Body of pancreas (tissue), 4 donors: ENCODE measurements at places on chromosomes 4 and X. TPM values are rescaled to one million over a fixed set of nuclear protein-coding genes. Genes with fewer than 3 reads are reported as not detected.

GRCh38 chr4:123349421-123350190 is 47.0 kb upstream of the SPRY1 start:
- no peak for DNase-seq
- H3K4me1 ChIP-seq, result peaks cover 12% of the 10 kb centered on the region
- H3K27ac ChIP-seq, result no peak overlapping the region
- no peaks in the 10 kb centered on the region for H3K36me3 ChIP-seq

DNA sequence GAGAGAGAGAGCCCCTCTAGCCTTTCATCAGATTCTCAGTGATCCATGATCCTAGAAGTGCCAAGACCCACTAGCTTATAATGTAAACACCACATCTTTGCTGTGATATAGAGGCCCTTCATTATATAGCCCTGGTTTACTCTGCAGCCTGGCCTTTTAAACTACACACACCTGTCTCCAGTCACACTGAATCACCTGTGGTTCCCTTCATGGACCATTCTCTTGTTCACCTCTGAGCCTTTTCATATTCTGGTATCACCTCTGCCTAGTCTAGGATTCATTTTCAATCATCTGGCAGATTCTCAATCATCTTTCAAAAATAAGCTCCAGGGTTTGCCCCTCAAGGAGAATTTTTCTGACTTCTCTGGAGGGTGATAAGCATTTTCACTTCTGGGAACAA is 50.0 kb upstream of the CD40LG start:
- H3K4me1 ChIP-seq, result no peaks in the 10 kb centered on the region
- H3K36me3 ChIP-seq, result no peaks in the 10 kb centered on the region
- H3K27ac ChIP-seq, result no peak overlapping the region
- H3K4me3 ChIP-seq, result no peak overlapping the region
- H3K27me3 ChIP-seq, result no peaks in the 10 kb centered on the region

Gene RAP2C
- 7.8 TPM for total RNA-seq

Gene GPRIN3
- 5.3 TPM for total RNA-seq

Gene PAGE2B
- not detected for total RNA-seq

- no peak overlapping the region for H3K27ac ChIP-seq
- no peak for DNase-seq
- H3K4me3 ChIP-seq, result no peak overlapping the region
- H3K36me3 ChIP-seq, result no peaks in the 10 kb centered on the region
- H3K27me3 ChIP-seq, result no peaks in the 10 kb centered on the region
These were observed 94.2 kb downstream of the KDR start for GRCh38 chr4:55031158-55031557.

GRCh38 chr4:82801910-82802521 is 3.4 kb upstream of the SCD5 start:
- peaks cover 23% of the 10 kb centered on the region for H3K4me1 ChIP-seq
- H3K4me3 ChIP-seq, result no peak overlapping the region
- H3K27ac ChIP-seq, result no peak overlapping the region
- DNase-seq, result peak; percentile 58

- no peak for DNase-seq
- H3K4me3 ChIP-seq, result no peak overlapping the region
- no peaks in the 10 kb centered on the region for H3K27me3 ChIP-seq
- H3K27ac ChIP-seq, result no peak overlapping the region
These were observed 388.8 kb upstream of the EPHA5 start for GRCh38 chr4:66059136-66059535.

Gene HSD17B13
- 0.66 TPM for total RNA-seq

DNA sequence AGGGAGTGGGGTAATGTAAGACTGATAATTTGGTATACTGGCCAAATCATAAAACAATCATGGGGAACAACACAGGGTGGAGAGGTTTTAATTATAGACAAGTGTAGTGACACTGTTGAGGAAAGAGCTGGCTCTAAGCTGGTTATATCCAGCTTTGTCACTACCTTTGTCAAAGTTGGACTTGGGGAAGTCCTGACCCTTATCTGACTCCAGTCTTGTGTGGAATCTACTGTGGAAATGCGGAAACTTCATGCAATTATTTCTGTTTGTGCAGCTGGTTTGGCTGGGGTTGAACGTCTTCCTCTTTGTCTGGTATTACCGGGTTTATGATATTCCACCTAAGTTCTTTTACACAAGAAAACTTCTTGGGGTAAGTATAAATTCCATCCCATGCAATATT is 2.0 kb downstream of the CYBB start:
- no peak overlapping the region for H3K27ac ChIP-seq
- H3K4me3 ChIP-seq, result no peak overlapping the region
- no peaks in the 10 kb centered on the region for H3K27me3 ChIP-seq
- DNase-seq, result no peak

DNA sequence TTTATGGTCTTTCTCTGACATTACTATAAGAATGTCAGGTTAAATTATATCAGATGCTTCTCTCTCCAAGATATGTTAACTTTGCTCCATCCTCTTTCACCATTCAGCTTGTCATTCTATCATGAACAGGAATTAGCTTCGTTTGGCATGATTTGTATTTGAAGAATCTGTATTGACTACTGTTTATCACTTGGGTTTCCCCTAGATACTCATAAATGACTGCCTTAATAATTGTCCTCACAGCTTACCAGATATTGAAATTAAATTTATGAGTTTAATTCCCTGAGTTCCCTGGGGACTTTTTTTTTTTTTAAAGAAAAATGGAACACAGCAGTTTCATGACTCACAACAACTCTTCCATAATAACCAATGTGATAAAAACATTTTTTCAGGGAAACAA is 76.2 kb upstream of the EOLA2 start:
- DNase-seq, result no peak
- H3K4me1 ChIP-seq, result no peaks in the 10 kb centered on the region
- no peak overlapping the region for H3K27ac ChIP-seq
- no peaks in the 10 kb centered on the region for H3K27me3 ChIP-seq
- H3K4me3 ChIP-seq, result no peak overlapping the region

- H3K27ac ChIP-seq, result no peak overlapping the region
- H3K4me1 ChIP-seq, result no peaks in the 10 kb centered on the region
- DNase-seq, result no peak
- no peaks in the 10 kb centered on the region for H3K36me3 ChIP-seq
These were observed 445.7 kb upstream of the CXorf51B start for GRCh38 chrX:146363919-146364318.
